ENCODE measurements at places on chromosomes 13 and 19.
A peak's percentile ranks its signal among the peaks of the same experiment; 100 is the strongest.

GRCh38 chr13:99290894-99291293, 16.3 kb downstream of the GPR183 start:
- DNase-seq, result no peak

- DNase-seq, result no peak
These were observed 1968.9 kb downstream of the PCDH9 start for GRCh38 chr13:65260946-65261891.

DNA sequence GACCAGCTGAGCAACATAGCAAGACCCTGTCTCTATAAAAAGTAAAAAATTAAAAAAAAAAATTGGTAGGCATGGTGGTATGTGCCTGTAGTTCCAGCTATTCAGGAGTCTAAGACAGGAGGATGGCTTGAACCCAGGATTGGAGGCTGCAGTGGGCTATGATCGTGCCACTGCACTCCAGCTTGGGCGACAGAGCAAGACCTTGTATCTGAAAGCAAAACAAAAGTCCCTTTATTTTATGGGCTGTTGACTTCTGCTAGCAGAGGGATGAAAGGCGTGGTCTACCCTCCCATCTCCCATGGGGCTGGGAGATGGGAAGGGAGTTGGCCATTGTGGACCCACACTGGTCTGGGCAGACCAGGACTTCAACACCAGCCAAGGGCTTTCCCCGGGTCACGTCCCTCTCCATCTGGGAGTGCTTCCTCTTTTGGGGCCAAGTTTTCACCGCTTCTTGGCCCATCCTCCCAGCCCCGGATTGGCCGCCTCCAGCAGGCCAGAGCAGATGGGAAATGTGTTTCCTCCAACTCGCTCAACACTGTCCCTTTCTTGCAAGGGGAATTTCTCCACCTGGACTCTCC, 2.2 kb upstream of the TNFSF9 start:
- no peak for DNase-seq

DNA sequence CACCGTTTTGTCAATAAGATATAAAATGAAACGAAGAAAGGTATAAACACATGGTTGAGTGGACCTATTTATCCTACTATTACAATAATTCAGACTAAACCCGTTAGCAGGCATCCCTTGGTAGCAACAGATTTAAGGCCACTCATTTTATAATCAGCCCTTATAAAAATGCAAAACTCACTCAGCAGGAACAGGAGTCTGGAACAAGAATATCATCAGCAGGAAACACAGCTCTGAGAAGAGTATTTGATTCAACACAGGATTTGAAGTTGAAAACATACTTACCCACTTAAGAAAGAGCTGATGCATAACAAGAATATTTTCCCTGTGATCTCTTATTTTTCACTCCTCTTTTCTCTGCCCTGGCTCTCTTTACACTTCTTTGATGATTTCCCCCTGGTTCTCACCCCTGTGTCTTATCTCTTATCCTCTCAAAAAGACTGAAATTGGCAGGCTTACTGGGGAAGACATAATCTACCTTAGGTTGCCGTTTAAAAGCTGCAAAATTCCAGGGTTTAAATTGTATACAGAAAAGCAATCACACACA, 1722.7 kb downstream of the SLITRK5 start:
- DNase-seq, result no peak

- DNase-seq, result no peak
These were observed 12.4 kb upstream of the ITM2B start for GRCh38 chr13:48220592-48220980.

DNA sequence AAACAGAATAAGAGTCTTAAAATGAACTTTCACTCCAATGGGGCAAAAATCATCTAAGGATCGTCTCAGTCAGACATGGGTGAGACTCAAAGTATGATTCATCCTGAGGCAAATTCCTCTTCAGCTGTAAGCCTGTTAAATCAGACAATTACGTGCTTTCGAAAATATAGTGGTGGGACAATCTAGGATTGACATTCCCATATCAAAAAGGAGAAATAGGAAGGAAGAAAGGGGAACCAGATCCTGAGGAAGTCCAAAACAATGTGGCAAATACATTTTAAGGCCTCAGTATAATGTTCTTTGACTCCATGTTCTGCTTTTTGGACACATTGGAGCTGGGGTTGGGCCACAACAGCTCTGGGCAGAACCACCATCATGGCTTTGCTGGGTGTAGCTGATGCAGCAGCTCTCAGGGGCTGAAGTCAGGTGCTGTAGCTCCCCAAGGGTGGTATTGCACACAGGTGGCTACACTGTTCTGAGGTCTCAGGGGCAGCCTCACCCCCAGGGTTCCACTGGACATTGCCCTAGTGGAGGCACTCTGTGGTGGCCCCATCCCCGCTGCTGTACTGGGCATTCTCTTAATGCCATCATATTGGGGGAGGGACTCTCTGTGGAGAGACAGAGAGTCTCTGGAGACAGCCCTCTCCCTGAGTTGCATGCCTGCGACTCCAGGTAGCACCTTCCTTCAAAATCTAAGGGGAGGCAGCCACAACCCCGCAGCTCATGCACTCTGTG, 5.7 kb upstream of the FPR3 start:
- DNase-seq, result no peak

- DNase-seq, result no peak
These were observed 15.1 kb downstream of the CC2D1A start for GRCh38 chr19:13920940-13921747.

- no peak for DNase-seq
These were observed 458.3 kb downstream of the COG6 start for GRCh38 chr13:40113643-40114304.

DNA sequence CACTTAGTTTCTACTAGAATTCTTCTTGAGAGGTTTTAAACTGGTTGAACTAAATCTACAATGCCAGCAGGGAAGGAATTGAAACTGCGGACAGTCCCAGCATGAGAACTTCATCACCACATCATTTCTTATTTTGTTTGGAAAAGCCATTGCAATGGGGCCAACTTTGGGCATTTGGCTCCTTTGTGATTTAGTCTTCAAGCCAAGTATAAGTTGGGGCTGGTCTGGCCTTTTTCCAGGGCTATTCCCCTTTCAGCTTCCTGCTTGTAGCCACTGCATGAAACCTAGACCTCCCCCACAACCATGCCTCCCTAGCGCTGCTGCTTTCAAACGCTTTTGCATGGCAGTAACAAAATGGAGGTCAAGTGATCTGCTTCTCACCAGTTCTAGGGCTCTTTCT, 142.3 kb downstream of the RGCC start:
- no peak for DNase-seq

GRCh38 chr19:50696094-50696483, 23.5 kb downstream of the SHANK1 start:
- DNase-seq, result no peak

GRCh38 chr13:48078251-48078656, 16.6 kb downstream of the MED4 start:
- no peak for DNase-seq

GRCh38 chr13:55483626-55484158, 1657.0 kb upstream of the PRR20A start:
- DNase-seq, result no peak

- DNase-seq, result no peak
These were observed 19.6 kb downstream of the ALG5 start for GRCh38 chr13:36979361-36980050.

DNA sequence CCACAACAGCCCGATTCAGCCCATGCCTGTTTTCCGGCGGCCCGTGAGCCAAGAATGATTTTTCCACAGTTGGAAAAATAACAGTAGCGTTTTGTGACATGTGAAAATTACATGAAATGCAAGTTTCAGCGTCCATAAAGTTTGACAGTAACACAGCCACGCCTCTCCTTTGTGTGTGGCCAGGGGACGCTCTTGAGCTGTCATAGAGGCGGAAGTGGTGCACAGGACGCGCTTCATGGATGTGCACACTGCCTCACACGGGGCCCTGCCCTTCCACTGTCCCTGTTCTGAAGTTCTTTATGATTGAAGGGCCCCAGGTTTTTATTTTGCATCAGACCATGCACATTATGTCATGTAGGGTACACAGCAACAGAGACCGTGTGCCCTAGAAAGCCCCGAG, 12.4 kb upstream of the ELAVL1 start:
- peak; percentile 14 for DNase-seq

DNA sequence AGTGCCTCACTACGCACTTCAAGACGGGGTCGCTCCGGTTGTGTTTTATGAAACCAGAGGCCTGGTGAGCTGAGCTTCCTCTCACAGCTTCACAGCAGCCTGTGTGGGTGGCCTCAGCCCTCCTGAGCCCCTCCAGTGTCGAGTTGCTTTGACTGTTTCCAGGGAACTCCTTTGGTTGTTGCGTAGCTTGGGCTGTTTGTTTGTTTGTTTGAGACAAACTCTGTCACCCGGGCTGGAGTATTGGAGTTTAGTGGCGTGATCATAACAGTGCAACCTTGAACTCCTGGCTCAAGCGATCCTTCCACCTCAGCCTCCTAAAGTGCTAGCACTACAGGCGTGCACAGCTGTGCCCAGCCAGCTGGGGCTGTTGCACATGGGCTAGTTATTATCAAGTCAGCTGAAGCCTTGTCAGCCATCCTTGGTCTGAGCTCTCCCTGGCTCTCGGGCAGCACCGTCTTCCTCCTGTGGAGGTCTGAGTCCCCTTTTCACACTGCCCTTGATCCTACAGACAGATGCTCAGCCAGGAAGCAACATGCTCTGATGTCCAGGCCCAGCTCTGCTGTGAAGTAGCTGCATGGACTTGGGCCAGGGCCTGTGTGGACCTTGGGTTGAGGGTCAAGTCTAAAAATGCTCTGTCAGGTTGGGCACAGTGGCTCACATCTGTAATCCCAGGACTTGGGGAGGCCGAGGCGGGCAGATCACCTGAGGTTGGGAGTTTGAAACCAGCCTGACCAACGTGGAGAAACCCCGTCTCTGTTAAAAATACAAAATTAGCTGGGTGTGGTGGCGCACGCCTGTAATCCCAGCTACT, 10.2 kb downstream of the DOT1L start:
- DNase-seq, result no peak

DNA sequence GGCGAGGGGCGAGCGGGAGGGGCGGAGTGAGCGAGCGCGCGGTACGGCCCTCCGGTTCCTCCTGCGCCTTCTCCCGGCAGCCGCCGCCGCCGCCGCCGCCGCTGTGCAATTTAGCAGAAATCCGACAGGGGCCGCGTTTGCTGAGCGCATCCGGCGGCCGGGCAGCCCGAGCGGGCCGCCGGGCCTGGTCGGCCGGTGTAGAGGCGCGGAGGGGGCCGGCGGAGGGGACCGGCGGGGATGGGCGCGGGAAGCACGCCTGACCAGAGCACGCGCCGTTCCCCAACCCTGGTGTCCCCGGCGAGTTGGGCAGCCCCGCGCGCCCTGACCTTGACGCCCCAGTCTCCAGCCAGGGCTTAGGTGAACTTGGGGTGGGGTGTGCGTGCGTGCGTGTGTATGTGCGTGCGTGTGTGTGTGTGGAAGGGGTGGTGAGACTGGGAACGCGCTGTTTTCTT, 144.5 kb upstream of the ZNF536 start:
- DNase-seq, result peak; percentile 6

GRCh38 chr13:48496271-48497161, 36.4 kb downstream of the RCBTB2 start:
- DNase-seq, result no peak

DNA sequence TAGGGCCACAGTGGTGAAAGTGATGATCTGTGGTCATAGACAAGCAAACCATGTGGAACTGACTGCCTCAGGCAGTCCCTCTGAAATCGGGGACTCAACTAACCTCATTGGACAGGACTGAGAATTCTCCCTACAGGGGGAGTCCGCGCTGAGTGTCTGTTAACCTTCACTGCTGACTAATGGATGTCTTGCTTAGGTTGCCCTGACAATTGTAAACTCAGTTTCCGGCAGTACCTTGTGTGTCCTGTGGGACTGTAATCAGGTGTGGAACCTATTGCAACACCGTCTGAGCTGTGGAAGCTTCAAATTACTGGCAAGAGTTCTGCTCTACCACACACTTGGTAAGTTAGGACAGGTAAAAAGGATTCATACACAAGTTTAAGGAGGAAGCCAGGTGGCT, 21.8 kb downstream of the ZNF77 start:
- DNase-seq, result no peak

GRCh38 chr13:96527497-96527896, 437.6 kb downstream of the HS6ST3 start:
- DNase-seq, result no peak

GRCh38 chr19:4316956-4317355, 12.6 kb downstream of the FSD1 start:
- DNase-seq, result no peak

DNA sequence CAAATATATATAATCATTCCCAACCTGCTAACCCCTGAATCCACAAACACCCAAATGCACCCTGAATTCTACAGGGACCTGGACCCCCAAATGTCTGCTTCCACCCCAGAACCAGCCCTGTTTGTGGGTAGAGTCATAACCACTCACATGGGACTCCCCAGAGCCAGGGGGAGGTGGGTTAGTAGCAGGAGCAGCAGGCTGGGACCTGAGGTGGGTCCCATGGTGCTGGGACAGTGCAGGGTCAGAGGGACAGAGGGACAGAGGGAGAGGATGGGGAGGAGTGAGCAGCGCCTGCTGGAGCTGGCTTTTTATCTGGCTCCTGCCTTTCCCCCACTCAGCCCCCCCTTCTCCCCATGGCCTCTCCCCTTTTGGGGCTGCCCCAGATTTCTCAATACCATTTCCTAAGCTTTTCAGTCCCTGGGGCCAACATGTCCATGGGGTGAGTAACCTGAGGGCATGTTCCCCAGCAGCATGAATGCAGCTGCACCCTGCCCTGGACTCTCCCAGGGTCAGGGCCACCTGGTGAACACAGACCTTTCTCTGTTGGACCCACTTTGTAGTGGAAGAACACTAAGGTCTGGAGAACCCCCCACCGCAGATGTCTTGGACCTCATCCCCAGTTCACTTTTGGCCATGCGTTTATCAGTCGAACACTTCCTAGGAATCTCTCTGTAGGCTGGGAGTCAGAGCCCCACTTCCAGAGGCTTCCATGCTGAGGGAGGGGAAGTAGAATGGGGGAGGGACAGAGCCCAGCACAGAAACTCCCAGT, at the start of gene C3:
C3 (minus strand) TSS at position 282 of the 769 bp plus-strand sequence; CDS start at position 221, 61 bp downstream.
- no peak for DNase-seq

GRCh38 chr13:50932091-50932490, 22.5 kb downstream of the RNASEH2B start:
- no peak for DNase-seq

DNA sequence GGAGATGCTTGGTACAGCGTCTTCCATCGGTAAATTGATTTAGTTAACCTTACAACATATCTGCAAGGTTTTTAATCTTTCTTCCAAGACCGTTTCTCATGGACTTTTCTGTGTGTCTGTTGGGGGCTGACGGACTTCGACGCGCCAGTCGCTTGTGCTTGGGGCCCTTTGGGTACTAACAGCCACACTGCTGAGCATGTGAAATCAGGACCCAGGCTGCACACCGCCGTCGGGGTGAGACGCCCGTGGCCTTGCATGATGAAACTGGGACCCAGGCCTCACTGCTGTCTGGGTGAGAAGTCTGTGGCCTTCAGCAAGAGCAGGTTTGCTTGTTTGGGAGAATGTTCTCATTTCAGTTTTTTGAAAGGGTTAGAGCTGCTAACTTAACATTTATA, 9.8 kb downstream of the ATP4B start:
- no peak for DNase-seq

DNA sequence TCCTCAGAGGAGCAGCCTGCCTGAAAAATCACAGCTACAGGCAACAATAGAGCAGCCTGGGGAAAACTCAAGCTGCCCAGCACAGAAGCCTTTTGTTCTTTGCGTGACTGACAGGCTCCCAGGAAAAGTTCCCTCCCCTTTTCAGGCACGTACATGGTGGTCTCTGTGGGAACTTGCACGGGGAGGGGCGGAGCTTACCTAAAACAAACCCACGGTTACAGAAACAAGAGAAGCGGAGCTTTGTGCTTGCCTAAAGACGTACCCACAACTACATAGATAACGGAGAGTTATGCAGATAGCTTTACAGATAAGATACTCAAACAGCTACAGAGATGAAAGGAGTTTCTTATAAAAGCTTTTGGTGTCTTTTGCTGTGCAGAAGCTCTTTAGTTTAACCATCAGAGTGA, 11.4 kb downstream of the ETFB start:
- peak; percentile 79 for DNase-seq

GRCh38 chr19:39401549-39402345, 4.9 kb upstream of the ZFP36 start:
- DNase-seq, result peak; percentile 60
